ENCODE measurements at places on chromosomes 3 and 15.

DNA sequence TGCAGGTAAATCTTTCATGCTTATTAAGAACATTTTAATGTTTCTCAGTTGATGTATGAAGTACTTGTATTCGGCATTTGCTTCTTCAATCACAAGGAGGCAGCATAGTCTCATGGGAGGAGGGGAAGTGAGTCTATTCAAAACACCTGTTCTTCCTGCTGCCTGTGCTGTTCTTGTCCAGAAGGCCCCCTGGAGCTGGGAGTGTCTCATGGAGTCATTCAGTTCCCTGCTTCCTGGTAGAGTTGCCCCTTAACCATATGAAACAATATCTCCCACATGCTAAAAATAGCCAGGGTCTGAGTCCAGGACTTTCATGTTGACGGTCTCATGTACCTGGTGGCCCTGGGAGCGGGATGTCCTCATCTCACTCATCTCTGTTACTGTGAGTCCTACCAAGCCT is 15.5 kb upstream of the PPP1R2 start:
- ATAC-seq = no peak

GRCh38 chr15:58472821-58473581 is 41.2 kb downstream of the LIPC start:
- peak; percentile 78 for ATAC-seq

GRCh38 chr15:76345583-76345879 is 9.0 kb downstream of the ISL2 start:
- ATAC-seq = no peak

- no peak for ATAC-seq
Observed at GRCh38 chr3:12798559-12799179, 2.2 kb downstream of the CAND2 start.

DNA sequence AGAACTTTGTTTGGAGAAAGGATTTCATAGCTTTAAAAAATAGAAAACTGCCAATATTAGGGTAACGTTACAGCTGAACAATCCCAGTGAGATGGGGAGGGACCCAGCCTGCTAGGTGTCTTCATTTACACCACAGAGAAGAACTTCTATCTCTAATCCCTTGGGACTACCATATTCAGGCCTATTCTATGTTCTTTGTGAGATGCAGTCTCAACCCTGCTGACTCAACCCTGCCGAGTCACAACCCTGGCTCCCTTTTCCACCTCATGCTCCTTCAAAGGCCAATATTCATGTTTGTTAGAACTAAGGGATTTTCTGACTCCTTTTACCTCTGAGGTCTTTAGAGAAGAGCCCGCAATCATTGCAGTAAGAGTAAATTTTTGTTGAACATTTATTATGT is 350.5 kb downstream of the EPHB1 start:
- no peak for ATAC-seq

DNA sequence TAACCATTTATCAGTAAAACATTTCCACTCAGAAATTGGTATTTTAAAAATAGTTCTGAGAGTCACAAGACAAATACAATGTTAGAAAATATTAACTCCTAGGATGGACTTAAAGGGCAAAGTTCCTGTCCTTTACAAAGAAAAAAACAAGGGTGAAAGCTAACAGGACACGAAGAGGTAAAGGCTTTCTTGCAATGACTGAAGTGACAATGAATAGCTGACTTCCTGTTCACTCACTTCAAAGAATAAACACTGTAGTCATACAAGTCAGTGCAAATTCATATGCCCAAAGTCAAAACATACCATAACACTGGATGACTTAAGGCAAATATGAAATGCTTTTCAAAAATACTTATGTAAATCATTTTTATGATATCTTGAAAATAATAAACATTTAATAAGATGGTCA is 1389.8 kb upstream of the ALCAM start:
- ATAC-seq = no peak
